NB4 (cell line): ENCODE measurements at places on chromosomes 4 and X.

DNA sequence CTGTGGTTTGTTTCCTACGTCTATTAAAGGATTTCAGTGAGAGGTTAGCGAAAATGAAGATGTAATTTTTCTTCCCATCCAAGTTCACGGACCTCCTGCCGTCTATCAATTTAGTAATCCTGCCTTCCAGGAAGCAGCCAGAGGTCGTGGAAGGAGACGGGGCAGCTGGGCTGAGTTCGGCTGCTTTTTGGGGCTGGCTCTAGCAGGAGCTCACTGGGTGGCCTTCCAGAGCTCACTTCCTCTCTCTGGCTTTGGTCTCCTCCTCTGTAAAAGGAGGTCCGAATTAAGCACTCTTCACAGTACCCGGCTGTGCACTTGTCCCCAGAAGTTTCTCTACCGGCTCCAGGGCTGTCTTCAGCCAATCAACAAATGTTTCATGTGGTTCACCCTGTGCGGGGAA, 295.4 kb downstream of the BCOR start:
- DNase-seq: peak; percentile 25

DNA sequence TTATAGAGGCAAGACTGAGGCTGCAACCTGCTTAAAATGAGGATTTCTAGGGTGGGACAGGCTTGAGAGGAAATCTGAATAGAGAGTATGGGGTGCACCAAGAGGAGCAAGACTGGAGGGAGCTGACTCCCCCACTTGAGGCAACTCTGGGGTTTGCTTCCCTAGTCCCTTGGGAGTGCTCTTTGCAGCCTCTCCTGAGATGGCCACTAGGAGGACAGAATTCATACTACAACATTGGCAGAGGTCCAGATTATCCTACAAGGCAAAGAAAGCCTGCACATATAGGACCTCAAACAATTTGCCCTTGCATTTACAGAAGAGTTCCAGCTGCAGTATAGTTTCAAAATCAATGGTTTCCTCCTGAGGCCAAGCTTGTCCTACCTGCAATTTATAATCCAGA, 830.9 kb downstream of the TECRL start:
- DNase-seq: no peak

DNA sequence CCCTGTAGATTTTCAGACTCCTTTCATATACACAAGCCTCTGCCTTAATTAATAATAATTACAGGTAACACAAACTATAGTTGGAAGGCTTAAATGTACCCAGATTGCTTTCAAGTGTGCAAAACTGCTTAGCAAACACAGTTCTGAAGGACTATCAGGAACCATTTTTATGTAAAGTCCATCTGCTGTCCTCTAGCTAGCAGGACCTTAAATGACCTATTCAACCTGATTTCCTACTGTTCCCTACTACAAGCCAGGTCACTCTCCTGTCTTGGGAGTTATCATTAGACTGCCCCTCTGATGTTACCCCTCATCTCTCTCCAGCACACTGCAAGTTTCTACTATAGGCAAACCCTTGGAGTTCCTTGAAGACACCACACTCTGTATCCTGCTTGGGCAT, 157.3 kb downstream of the GBA3 start:
- DNase-seq: no peak

- no peak for DNase-seq
Measured at GRCh38 chrX:35150052-35150451, 207.5 kb downstream of the FAM47B start.

GRCh38 chr4:47488706-47489105, 3.6 kb downstream of the ATP10D start:
- no peak for DNase-seq

- no peak for DNase-seq
Measured at GRCh38 chrX:137297167-137297566, 263.4 kb upstream of the GPR101 start.
